ENCODE measurements at places on chromosomes 1 and 21.

DNA sequence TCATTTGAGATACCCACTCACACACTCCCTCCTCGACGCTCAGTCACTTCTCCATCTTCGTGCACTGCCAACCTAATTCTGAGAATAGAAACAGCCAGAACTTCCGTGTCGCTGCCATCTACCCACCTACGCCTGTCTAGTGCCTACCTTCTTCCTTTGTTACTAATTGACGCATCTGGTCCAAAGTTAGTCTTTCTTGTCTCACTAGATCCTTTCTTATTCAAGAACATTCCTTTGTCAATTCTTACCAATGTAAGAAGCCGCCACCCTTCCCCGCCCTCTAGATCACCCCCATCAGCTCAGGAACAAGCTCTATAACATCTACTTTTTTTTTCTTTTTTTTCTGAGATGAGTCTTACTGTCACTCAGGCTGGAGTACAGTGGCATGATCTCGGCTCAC lies 3.7 kb downstream of the PADI6 start:
- DNase-seq, result no peak

GRCh38 chr1:63982201-63982600 lies 208.4 kb downstream of the ROR1 start:
- no peak for DNase-seq

GRCh38 chr1:227280836-227281235 lies 37.5 kb downstream of the CDC42BPA start:
- no peak for DNase-seq

- DNase-seq, result no peak
Measured at GRCh38 chr1:96588416-96588995, 133.1 kb upstream of the PTBP2 start.

DNA sequence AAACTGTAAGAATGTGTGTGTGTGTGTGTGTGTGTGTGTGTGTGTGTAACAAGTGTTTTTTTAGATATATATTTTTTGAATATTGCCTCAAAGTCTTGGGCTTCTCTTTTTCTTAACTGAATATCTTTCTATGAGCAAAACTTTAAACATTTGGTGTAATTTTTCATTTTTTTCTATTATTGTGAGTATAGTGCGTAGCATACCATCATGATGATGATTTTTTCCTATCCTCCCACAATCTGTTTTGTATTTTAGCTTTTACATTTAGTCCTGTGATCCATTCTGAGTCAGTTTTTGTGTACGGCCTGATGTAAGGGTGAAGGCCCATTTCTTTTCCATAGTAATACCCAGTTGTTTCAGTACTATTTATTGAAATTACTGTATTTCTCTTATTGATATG lies 680.6 kb downstream of the TTLL7 start:
- no peak for DNase-seq

- DNase-seq, result peak; percentile 35
Measured at GRCh38 chr1:27322569-27323240, 742 bp downstream of the TMEM222 start.

GRCh38 chr1:47761974-47762373 lies 235.2 kb downstream of the TRABD2B start:
- no peak for DNase-seq

DNA sequence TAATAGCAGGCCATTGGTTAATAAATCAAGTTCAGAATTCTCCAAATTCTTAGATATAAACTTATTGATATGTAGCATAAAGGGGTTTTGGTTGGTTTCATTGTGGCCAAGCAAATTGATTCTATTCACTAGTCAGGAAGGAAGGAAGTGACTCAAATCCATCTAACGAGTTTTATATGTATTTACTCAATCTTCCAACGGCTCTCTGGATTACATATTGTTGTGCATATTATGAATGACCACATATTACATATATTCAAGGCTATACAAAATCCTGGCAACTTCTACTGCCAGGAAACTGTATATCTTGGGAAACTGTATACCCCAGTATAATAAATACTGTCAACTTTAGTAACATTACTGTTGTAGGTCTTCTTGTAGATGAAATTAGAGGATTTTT lies 20.1 kb upstream of the PDE4B start:
- no peak for DNase-seq

GRCh38 chr21:17197996-17198395 lies 314.8 kb upstream of the CXADR start:
- no peak for DNase-seq

- no peak for DNase-seq
Measured at GRCh38 chr1:183318433-183318832, 99.7 kb downstream of the NMNAT2 start.

DNA sequence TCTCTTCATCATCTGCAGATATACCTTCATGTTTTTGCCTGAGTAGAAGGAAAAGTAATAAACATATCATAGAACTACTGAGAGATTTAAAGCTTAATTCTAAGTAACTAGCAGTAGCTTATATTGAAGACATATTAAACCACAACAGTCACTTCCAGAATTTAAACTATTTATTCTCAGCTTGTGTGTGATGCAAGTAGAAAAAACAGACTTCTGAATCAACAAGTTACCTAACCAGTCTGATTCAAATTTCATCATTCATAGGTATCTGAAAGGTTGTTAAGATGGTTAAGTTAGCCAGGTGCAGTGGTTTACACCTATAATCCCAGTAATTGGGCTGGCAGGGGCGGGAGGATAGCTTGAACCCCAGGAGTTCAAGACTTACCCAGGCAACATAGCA lies 41.9 kb downstream of the SPAG17 start:
- no peak for DNase-seq

GRCh38 chr1:108557296-108557695 lies 2.6 kb upstream of the EEIG2 start:
- no peak for DNase-seq

GRCh38 chr1:31112266-31112935 lies 46.9 kb upstream of the PUM1 start:
- DNase-seq, result no peak

GRCh38 chr21:41369920-41370839 lies 8.4 kb downstream of the MX2 start:
- DNase-seq, result no peak

- peak; percentile 42 for DNase-seq
Measured at GRCh38 chr1:27520651-27521050, 30.7 kb upstream of the WASF2 start.

DNA sequence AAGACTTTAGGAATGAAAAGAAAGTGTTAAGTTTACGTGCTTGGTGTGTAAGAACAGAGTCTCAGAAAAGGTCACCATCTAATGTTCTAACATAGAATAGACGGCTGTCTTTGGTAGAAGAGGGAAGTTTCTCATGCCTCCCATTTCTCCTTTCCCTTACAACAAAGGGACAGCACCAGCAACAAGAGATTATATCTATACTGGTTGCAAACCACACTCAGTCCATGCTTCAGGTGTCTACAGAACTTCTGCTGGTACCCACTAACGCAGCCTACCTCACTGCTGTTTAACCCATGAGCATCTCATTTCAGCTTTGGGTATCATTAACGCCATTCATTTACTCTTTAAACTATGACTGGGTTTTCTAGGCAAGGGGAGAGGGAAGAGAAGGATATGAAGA lies 9.2 kb upstream of the ITPKB start:
- DNase-seq, result no peak

- peak; percentile 6 for DNase-seq
Measured at GRCh38 chr1:110686188-110686587, 11.4 kb upstream of the KCNA3 start.

DNA sequence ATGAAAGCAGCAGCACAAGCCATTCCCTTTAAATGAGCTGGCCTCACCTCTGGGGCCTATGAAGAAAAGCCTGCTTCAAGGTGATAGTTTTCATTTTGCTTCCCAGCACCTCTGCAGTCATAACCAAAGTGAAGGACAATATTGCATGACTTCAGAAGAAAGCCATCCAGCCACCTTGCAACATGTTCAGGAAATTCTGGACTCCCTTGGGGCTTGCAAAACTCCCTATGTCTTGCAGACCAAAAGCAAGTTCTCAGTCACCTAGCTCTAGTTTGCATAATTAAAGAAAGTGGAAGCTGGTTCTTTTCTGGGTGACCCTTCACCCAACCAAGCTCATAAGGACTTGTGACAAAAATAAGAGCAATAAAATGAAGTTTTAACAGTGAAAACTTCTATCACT lies 87.6 kb downstream of the GFI1 start:
- DNase-seq, result no peak

- DNase-seq, result no peak
Measured at GRCh38 chr1:221692643-221693042, 49.2 kb downstream of the DUSP10 start.

DNA sequence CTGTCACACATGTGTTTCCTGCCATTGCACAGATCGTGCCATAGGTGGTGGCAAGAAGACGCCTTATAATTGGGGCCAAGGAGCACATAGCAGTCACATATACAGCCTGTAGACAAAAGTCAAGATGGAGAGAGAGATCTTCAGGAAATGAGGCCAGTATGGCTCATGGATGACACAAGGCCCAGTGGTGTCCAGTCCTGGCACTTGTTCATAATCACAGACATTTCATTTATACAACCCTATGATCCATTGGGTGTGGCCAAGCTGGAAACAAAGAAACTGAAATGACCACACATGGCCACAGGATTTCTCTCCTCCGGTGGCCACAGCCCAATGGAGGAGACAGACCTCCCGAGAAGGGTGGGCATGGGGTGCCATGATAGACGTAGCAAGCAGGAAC lies 78.5 kb upstream of the KAZN start:
- DNase-seq, result no peak

GRCh38 chr1:180505732-180506335 lies 3.5 kb upstream of the ACBD6 start:
- DNase-seq, result no peak

DNA sequence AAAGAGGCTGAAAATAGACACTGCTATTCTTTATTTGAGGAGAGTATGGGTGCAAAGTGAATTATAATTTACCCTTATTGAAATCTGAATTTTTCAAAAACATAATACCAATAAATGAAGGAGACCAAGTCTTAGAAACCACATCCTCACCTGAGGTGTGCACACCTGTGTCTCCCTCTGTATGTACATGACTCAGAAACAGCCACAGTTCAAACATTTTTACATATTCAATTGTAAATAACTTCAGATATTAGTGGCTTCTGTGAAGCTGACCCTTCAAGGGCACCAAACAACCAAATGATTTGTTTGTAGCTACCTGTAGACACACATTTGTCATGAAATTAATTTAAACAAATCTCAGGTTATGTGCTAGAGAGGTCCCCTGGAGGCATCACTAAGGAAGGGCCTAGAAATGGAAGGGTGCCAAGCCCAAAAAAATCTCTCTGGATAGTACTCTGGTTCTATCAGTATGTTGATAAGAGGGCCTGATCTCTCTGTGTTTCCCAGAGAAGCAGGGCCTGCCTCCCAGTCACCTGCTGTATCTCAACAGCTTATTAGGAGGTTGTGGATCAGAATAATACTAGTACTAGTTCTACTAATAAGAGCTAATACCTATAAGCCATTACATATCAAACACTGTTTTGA lies 28.1 kb downstream of the ERI3 start:
- DNase-seq, result no peak

GRCh38 chr1:145999321-146000024 lies 3.1 kb upstream of the TXNIP start:
- DNase-seq, result peak; percentile 91

DNA sequence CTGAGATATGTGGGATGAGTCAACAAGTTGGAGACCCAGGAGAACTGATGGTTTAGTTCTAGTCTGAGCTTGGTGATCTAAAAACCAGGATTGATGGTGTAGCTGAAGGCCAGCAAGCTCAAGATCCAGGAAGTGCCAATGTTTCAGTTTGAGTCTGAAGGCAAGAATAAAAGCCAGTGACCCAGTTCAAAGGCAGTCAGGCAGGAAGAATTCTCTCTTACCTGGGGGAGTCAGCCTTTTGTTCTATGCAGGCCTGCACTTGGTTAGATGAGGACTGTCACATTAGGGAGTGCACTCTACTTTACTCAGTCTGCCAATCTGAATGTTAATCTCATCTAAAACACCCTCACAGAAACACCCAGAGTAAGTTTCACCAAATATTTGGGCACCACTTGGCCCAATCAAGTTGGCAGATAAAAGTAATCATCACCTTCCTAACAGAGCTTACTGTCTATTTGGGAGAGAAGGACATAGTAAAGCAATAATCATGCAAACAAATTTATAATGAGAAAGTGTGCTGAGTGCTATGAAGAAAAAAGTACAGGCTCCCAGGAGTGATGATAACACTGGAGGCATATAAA lies 63.4 kb downstream of the TSEN15 start:
- no peak for DNase-seq

DNA sequence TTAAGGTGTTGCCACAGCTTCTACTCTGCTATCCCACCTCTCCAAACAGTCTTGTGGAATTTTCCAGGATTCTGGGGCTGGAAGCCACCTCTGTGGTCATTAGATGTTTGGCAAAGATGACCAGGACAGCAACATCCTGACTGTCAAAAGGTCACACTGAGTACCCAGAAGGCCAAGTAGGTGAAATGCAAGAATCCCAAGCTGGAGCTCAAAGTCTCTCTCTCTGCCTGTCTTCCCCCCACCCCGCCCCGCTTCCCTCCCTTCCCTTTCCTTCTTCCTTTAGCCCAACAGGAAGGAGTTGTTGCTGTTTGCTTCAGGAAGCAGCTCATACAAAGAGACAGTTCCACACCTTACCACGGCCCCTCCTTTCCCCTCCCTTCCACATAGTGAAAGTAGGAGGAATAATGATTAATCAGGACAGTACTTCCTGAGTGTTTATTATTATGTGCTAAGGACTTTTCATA lies 75.6 kb upstream of the SLC2A1 start:
- DNase-seq, result peak; percentile 48

GRCh38 chr1:96509951-96510350 lies 211.6 kb upstream of the PTBP2 start:
- DNase-seq, result no peak

DNA sequence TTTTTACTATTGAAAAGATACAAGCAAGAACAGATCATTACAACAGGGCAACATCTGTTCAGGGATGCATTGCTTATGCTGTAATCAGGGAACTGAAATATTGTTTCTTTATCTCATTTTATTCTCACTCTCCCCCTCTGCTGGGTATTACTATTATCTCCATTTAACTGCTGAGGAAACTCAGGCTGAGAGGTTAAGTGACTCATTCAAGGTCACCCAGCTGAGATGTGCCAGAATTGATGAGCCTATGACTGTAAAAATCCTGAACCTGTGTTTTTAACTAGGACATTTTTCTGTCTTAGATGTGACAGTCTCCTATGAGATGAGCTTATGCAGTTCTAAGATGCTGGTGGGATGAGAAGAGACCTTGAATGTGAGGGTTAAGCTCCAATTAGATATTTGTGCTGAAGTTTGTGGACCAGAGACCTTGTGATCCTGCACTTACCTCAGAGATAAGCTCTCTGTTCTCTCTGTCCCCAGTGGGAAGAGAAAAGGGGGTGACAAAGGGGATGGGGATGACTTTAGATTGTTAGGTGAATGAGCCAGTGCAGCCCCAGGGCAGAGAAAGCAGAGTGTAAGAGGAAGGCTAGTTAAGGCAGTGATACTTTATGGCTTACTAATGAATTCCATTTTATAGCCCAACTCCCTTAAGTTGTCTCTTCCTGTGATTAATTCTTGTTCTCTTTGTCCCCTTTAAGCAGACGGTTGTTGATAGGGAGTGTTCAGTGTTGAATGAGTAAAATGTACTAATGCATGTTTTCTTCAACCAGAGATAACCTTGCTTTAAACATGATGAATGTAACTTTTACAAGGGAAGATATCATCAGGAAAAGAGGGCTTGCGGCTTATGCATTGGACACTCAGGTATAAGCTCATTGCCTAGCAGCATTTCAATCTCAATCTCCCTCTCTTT lies 111.4 kb downstream of the HLX start:
- DNase-seq, result no peak
